ENCODE measurements at places on chromosomes 5 and 9.

- DNase-seq, result no peak
Observed at GRCh38 chr5:172785429-172786088, 14.6 kb upstream of the DUSP1 start.

DNA sequence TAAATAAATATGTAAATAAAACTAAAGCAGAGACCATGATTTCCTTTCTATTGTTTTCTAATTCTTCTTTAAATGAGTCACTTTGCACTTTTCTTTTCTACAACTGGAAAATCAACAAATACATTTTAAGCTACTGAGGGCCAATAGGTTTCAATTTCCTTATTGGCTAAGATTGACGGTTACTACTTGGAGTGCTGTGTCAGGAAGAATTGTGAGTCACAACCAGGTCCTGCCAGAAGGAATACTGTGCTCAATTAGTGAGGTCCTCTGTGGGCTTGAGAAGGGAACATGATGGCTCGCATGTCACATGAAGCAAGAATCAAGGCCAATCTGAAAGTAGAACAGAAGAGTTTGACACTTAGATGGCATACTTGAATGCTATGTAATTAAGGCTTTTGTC, 110.8 kb downstream of the HMHB1 start:
- no peak for DNase-seq

- DNase-seq, result no peak
Observed at GRCh38 chr9:34253460-34253837, 74.6 kb downstream of the UBAP1 start.

DNA sequence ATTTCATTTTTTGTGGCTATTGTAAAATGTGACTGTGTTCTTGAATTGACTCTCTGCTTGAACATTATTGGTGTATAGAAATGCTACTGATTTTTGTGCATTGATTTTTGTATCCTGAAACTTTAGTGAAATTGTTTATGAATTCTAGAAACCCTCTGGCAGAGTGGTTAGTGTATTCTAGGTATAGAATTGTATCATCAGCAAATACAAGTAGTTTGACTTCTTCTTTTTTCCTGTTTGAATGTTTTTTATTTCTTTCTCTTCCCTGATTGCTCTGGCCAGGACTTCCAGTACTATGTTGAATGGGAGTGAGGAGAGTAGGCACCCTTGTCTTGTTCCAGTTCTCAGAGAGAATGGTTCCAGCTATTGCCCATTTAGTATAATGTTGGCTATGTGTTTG, 88.8 kb upstream of the HMHB1 start:
- DNase-seq, result no peak

DNA sequence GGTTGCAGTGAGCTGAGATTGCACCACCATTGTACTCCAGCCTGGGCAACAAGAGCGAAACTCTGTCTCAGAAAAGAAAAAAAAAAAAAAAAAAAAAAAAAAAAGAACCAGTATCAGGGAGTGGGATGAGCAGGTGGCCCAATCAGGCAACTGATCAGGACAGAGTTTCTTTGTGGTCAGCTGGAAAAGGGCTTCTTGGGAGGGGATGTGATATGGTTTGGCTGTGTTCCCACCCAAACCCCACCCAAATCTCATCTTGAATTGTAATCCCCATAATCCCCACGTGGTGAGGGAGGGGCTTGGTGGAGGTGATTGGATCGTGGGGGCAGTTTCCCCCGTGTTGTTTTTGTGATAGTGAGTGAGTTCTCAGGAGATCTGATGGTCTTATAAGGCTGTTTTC, 4.7 kb upstream of the GCNT1 start:
- DNase-seq, result no peak

- peak; percentile 28 for DNase-seq
Observed at GRCh38 chr5:180463916-180464602, 30.1 kb upstream of the CNOT6 start.

DNA sequence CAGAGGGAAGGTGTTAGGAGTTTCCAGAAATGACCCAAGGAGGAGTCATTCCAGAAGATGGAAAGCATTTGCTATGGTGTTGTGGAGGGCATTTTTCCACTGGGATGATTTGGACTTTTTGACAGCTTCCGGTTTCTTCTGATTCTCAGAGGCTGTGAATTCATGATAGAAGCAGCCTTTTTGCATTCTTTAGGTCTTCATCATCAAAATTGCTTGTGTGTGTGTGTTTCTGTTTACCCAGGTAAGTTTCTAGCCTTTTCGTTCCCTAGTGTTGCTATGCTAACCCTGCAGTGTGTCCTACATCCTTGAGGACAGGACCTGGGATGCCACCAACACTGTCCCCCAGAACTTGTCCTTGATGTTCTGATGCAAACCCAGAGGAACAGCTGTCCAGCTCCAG, 19.6 kb downstream of the IRX1 start:
- DNase-seq, result no peak

DNA sequence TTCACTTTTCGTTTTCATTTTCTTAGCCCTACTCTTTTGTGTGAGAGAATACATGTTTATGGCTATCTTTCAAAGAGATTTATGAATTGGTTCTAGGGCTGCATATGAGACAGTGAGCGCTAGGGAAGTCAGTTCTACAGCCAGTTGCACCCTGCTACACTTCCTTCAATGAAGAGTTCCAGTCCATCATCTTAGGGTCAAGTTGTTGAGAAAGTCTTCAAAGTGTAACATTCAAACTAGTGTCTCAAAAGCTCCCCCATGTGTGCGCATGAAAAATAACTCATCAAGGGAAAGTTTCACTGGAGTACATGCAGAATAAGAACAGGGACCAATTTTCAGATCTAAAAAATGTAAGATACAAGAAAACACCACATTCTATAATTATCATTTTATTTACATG, 317.2 kb downstream of the DEPDC1B start:
- no peak for DNase-seq

DNA sequence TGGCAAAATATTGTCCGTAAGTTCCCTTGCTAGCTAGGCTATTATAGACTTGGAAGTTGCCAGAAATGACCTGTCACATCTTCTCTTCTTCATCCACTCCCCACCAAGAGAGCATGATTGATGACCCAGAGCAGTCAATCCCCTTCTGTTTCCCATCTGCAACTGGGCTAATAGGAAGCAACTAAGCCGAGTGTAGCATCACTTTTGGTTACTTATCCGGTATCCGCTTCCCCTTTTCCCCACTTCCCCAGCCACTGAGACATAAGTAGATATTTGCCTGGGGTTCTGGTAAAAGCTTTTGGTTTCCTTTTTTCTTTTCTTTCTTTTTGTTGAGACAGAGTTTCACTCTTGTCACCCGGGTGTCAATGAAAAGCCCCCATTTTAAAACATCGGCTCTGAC, 29.4 kb upstream of the LIFR start:
- no peak for DNase-seq

- no peak for DNase-seq
Observed at GRCh38 chr9:8329561-8330283, 530.1 kb upstream of the DMAC1 start.

DNA sequence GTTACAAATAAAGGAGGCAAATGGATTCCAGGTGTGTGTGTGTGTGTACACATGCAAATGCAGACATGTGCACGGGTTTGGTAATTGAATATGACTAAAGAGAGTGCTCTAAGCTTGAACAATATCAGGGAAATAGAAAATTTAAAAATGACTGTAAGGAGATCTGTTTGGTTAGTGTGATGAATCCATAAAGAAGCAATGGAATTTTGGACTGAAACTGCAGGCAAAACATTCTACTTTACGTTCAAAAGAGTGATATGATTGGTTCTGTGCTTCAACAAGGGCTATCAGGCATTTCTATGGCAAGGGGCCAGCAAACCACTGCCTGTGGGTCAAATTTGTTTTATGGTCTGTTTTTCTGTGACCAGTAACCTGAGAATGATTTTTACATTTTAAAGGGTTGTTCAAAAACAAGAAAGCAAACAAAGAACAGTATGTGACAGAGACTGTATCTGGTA, 332.8 kb upstream of the KLF9 start:
- no peak for DNase-seq

- DNase-seq, result no peak
Observed at GRCh38 chr5:6218116-6218515, 160.2 kb downstream of the MED10 start.

DNA sequence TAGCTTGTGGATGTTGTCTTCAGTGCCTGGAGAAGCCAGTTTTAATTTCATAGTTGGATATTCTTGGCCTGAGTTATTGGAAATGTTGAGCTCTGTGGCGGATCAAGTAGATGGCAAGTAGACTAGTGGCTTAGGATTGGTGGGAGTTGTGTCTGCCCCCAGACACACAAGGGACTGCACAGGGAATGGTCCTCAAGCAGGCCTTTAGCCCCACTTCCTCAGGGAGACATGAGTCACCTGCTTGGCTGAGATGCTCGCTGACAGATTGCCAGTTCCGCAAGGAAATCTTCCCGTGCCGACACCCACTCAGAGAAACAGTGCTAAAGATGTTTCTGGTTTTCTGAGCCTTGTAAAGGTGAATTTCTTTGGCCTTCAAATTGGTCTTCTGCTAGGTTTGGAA, 18.8 kb upstream of the CATSPER3 start:
- DNase-seq, result no peak

GRCh38 chr9:30628915-30629567, 1755.4 kb upstream of the ACO1 start:
- DNase-seq, result no peak

DNA sequence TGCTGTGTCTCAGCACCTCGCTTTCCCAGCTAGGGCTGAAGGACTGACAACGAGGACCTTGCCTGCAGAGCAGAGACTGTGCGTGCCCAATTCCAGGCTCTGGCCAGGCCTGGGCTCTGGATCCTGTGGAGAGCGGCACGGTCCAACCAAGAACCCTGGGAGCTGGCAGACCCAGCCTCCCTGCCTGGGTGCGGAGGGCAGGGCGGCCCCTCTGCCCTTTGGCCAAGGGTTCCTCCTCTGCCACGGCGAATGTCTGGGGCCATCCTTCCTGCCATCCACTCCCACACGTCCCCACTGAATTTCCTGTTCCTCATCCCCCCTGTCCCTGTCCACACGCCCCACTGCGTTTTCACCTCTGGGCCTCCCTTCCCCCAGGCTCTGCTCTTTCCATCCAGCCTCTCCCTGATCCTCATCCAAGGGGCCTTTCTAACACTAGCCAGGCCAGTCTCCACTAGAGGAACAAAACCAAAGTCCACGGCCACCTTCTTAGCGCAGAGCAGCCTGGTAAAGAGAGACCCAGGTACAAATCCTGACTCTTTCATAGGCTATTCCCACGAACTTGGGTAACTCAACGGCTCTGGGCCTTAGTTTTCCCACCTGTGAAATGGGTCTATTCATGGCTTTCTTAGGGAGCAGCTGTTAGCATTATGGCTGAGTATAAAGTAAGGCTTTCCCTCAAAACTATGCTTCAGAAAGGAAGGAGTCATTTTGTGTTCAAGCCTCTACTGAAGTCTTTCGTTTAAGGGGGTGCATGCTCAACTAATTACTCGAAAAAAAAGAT, 95.5 kb upstream of the PHYKPL start:
- no peak for DNase-seq

DNA sequence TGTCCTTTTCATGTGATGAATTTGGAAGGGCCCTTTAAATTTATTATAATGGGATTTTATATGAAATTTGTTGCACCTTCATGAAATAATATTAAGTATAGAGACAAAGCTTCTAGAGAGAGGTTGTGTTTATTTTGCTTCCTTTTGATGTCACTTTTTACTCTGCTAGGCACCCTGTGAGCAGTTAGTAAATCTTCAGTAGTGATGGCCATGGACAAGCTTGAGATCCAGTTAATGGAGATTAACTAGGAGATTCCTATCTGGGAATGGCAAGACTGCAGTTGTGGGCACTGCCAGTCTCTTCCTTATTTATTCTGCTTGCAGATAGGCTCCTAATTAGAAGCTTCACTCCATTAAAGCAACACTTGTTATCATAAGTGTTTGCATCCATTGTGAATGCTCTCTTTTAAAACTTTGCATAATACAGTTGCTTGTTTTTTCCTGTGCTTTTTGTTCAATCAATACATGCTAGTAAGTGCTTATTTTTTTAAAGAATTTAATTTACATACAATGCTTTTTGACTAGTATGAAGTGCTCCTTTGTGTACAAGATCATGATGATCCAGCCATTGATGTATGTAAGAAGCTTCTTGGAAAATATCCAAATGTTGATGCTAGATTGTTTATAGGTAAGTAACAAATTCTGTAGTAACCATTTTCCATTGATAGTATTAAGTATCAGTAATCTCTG, 25.9 kb downstream of the UGCG start:
- DNase-seq, result no peak

DNA sequence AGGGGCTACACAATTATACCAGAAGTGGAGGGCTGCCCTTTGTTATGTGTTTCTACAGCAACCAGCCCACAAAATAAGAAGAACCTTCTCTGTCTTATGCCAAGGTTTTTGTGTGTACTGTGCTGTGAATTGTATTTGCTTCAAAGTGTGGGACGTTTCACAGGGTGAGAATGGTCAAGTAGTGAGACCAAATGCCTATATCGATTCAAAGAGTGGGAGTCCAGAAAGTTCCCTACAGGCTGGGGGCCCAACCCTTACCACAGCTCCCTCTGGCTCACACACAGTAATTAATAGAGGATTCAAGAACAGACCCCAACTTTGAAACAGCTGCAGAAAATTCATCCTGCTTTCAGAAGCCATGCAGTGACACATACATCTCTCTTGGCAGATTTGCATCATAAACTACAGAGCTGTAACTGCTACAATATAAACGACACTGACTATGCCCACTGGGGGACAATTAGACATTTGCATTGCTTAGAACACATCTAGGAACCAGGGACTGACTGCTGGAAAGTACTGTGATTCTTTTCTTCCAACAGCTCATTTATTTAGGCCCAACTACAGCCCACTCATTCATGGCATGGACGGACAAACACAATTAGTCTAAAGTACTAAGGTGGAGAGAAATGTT, 12.8 kb downstream of the ENC1 start:
- DNase-seq, result no peak

DNA sequence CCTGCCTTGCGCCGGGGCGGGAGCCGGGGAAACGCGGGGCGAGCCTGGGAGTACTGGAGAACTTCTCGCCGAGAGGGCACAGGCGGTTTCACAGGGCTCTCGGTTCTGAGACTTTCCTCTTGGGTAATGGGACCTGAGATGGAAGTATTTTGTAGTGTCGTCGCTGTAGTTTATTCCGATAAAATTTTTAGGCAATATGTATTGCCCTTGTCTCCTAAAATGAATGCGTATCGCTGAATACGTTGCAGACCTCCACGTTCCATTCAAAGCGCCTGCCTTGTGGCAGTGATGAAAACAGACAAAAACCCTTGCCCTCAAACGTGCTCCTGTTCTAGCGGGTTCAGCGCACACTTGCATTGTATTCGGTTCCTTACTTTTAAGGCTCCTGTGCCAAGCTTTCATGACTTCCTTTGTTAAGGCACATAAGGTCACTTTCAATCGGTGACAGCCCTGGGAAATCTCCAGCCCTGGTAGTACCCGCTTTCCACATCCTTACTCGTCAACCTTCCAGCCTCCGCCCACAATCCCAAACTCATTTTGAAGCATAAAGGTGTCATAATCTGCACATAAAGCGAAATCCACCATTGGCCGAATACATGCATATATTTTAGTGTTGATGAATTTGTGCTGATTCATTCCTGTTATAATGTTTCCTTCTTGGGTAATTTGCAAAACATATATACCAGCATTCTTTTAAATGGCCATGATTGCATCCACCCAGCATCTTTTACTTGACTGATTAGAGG, 694 bp downstream of the RMI1 start:
- DNase-seq, result peak; percentile 71
